ENCODE measurements at places on chromosomes 13 and 19.

DNA sequence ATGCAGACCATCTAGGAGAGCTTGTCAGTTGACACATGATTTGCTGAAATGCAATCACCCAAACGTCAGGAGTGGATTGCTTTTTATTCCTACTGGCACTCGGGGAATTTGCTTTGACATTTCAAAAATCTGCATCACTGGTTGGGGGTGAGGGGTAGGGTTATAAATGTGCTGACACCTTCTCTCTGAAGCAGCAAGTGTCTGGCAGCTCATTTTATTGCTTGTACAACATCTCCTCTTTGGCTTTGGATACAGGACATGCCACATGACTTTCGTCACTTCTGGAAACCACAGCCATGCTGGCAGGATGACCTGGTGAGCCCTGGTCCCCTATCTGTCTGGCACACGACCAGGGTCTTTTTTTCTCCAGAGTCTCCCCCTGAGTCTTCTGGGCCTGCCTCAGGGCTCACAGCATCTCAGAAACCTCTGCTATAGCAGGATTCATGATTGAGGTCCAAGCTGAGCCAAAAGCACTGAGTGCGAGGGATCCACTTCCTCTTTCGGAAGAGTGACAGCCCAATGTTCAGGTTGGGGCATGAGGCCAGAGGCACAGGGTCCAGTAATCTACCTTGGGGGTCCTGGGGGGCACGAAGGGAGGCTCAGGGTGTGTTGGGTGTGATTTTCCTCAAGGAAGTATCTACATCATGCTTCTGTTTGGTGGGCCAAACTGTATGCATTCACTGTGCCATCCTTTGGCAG is 60.1 kb downstream of the HSPH1 start:
- no peak overlapping the region for H3K27ac ChIP-seq
- DNase-seq: no peak
- H3K27me3 ChIP-seq: no peaks in the 10 kb centered on the region
- H3K36me3 ChIP-seq: no peaks in the 10 kb centered on the region
- no peak overlapping the region for H3K4me3 ChIP-seq

DNA sequence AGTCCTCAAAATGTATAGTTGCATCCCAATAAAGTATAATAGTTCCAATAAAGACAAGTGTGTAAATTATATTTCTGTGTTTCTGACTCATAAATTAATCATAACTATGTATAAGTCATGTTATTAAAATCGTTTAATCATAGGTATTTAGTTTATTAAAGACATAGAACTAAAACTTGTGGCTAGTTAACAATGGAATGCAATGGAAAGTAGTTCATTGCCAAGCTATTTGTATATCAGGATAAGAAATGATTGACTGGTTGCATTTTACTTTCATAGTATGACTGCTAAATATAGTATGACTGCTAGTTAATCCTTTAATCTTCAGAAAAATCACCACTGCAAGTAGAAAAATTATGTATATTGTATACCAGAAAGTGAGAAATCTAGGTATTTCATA is 16.9 kb downstream of the COG3 start:
- H3K27ac ChIP-seq: no peak overlapping the region
- H3K4me1 ChIP-seq: no peaks in the 10 kb centered on the region
- no peak for DNase-seq
- no peak overlapping the region for H3K4me3 ChIP-seq
- H3K27me3 ChIP-seq: no peaks in the 10 kb centered on the region
- no peaks in the 10 kb centered on the region for H3K36me3 ChIP-seq

- no peaks in the 10 kb centered on the region for H3K36me3 ChIP-seq
- peaks cover 7% of the 10 kb centered on the region for H3K27me3 ChIP-seq
- H3K27ac ChIP-seq: no peak overlapping the region
- no peak for DNase-seq
- H3K4me3 ChIP-seq: no peak overlapping the region
Measured at GRCh38 chr19:7000333-7000732, 20.9 kb downstream of the MBD3L2B start.

GRCh38 chr19:8577741-8578140 is 499 bp upstream of the MYO1F start:
- no peaks in the 10 kb centered on the region for H3K36me3 ChIP-seq
- no peak for DNase-seq
- H3K4me3 ChIP-seq: no peak overlapping the region
- H3K27me3 ChIP-seq: no peaks in the 10 kb centered on the region
- H3K4me1 ChIP-seq: no peaks in the 10 kb centered on the region
- H3K27ac ChIP-seq: no peak overlapping the region

GRCh38 chr13:40798380-40798779 is 9.0 kb downstream of the SLC25A15 start:
- DNase-seq: peak; percentile 61
- H3K27ac ChIP-seq: peak overlapping the region; percentile 57
- H3K4me1 ChIP-seq: no peaks in the 10 kb centered on the region
- H3K36me3 ChIP-seq: no peaks in the 10 kb centered on the region
- peak overlapping the region; percentile 0 for H3K4me3 ChIP-seq

- H3K27me3 ChIP-seq: no peaks in the 10 kb centered on the region
- H3K36me3 ChIP-seq: no peaks in the 10 kb centered on the region
- no peaks in the 10 kb centered on the region for H3K4me1 ChIP-seq
- DNase-seq: no peak
Measured at GRCh38 chr13:51549050-51549449, 35.2 kb upstream of the WDFY2 start.

DNA sequence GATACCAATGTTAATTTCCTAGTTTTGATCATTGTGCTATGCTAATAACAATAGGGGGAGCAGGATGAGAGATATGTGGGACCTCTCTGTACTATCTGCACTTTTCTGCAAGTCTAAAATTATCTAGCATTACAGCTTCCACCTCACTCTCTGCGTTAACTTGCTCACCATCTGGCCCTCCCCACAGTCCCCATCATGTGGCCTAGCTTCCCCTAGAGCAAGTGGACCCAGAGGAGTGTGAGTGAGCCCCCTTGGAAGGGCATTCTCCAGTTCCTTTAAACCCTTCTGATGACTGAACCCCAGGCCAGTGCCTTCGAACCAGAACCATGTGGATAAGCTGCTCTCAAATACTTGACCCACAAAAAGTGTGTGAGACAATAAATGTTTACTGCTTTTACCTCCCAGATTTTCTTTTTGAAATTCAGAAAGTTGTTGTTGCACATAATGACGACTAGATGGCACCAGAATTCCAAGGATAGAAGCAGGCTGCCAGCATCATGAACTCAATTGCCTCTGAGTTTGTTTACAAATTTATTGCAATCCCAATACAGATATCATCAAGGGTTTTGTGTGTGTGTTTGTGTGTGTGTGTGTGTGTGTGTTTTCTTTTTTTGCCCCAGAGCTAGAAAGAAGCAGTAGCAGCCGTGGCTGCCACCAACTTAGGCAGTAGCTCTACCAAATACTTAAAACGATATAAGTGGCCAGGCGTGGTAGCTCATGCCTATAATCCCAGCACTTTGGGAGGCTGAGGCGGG is 49.0 kb upstream of the ZNF780A start:
- no peaks in the 10 kb centered on the region for H3K27me3 ChIP-seq
- H3K4me1 ChIP-seq: no peaks in the 10 kb centered on the region
- H3K27ac ChIP-seq: no peak overlapping the region
- no peak overlapping the region for H3K4me3 ChIP-seq
- H3K36me3 ChIP-seq: no peaks in the 10 kb centered on the region

GRCh38 chr13:32443111-32443510 is 15.2 kb upstream of the N4BP2L1 start:
- H3K4me1 ChIP-seq: no peaks in the 10 kb centered on the region
- H3K27ac ChIP-seq: no peak overlapping the region
- H3K4me3 ChIP-seq: no peak overlapping the region
- no peak for DNase-seq
- H3K27me3 ChIP-seq: no peaks in the 10 kb centered on the region
- H3K36me3 ChIP-seq: no peaks in the 10 kb centered on the region

GRCh38 chr13:80166352-80166751 is 174.6 kb downstream of the SPRY2 start:
- no peaks in the 10 kb centered on the region for H3K36me3 ChIP-seq
- no peak overlapping the region for H3K4me3 ChIP-seq
- H3K27me3 ChIP-seq: no peaks in the 10 kb centered on the region
- no peak for DNase-seq
- no peaks in the 10 kb centered on the region for H3K4me1 ChIP-seq
- H3K27ac ChIP-seq: no peak overlapping the region

DNA sequence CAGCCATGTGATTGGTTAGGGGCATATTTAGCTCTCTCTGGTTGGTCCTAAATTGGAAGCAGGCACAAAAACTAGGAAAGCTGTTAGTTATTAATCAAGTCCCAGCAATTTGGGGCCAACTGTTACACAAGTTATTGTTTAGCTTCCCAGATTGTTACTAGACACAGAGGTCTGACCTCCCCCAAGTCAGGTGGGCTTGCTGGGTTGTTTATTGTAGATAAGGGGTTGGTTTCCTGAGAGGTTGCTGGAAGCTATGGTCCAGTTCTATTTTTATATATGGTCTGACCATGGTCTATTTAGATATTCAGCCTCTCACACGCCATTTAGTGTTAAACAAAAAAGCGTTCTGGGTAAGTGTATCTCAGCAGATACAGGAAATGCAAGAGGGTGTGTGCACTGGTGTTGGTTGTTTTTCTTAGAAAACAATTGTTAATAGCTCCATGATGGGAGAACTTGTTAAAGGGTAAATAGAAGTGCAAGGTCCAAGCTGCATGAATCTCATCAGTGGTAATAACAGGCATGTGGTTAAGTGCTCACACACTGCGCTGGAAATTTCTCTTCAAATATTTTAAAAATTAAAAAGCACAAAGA is 150.0 kb downstream of the RAP2A start:
- H3K4me1 ChIP-seq: no peaks in the 10 kb centered on the region
- DNase-seq: no peak
- no peaks in the 10 kb centered on the region for H3K27me3 ChIP-seq

- no peak for DNase-seq
- no peaks in the 10 kb centered on the region for H3K4me1 ChIP-seq
- no peak overlapping the region for H3K27ac ChIP-seq
- H3K27me3 ChIP-seq: no peaks in the 10 kb centered on the region
- H3K4me3 ChIP-seq: no peak overlapping the region
Measured at GRCh38 chr13:67167420-67167819, 62.7 kb downstream of the PCDH9 start.

GRCh38 chr19:14796021-14796420 is 17.7 kb upstream of the ADGRE2 start:
- H3K27ac ChIP-seq: no peak overlapping the region
- H3K36me3 ChIP-seq: no peaks in the 10 kb centered on the region
- DNase-seq: no peak
- no peaks in the 10 kb centered on the region for H3K27me3 ChIP-seq
- H3K4me1 ChIP-seq: no peaks in the 10 kb centered on the region
- H3K4me3 ChIP-seq: no peak overlapping the region

DNA sequence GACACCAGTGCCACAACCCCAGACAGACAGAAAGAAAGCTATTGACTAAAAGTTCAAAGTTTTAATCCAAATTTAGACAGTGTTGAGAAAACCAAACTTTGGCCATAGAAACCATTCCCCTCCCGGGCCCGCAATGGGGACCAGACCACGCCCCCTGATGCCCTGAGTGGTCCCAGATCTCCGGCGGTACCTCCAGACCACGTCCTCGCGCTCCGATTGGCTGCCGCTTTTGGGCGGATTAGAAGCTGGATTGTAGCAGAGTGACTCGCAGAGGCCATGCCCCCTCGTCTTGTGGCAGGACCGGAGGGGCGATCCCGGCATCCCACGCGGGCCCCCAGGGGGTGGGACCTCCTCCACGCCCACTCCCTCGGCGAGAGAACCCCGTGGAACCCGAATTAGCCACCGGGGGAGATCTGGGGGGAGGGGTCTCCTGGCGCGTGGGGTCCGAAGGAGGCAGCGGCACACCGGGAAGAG is 797 bp upstream of the HSD17B14 start:
- no peaks in the 10 kb centered on the region for H3K27me3 ChIP-seq
- peak; percentile 65 for DNase-seq
- peak overlapping the region; percentile 52 for H3K4me3 ChIP-seq
- peak overlapping the region; percentile 91 for H3K27ac ChIP-seq
- no peaks in the 10 kb centered on the region for H3K36me3 ChIP-seq

DNA sequence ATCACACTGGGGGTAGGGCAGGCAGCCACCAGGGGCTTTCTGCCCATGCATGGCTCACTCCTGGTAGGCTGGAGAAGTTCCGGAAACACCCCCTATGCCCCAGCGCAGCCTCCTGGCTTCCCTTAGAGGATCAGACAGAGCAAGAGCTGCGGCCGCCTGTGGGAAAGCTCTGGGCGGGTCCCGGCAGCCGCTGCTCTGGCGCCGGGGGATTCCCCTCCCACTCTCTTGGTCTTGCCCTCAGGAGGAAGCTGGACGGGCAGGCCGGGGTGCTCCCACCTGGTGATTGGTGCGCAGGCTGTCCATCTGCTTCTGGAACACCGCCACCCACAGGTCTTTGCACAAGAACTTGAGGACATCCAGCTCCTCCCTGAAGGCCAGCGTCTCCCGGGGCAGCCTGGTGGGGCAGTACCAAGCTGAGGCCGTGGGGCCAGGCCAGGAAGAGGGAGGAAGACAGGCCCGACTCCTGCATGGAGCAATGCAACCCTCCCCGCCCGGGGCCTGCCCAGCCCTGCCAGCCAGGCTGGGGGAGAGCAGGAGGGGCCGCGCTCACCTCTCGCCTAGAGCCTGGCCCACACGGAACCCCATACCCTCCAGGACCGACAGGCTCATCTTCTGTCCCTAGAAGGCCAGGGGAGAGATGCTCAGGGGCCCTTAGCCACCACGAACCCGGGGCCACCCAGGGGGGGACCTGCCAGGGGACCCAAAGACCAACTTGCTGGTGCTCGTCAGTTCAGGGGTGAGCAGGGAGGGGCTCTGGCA is 4.0 kb upstream of the NKPD1 start:
- DNase-seq: peak; percentile 85
- no peaks in the 10 kb centered on the region for H3K27me3 ChIP-seq
- H3K36me3 ChIP-seq: no peaks in the 10 kb centered on the region
- no peak overlapping the region for H3K4me3 ChIP-seq
- H3K4me1 ChIP-seq: peaks cover 11% of the 10 kb centered on the region

- H3K27ac ChIP-seq: peak within 1 kb of the TSS; percentile 97
- peak within 1 kb of the TSS; percentile 83 for H3K4me3 ChIP-seq
- H3K27me3 ChIP-seq: no peaks in the 10 kb centered on the region
- peak; percentile 95 for DNase-seq
- H3K36me3 ChIP-seq: no peaks in the 10 kb centered on the region
Measured at GRCh38 chr19:45423589-45424190, at the start of gene ERCC1. Gene ERCC1 (minus strand): TSS chr19:45423917. CDS start chr19:45423374, 543 bp downstream.

GRCh38 chr19:18795540-18795939 is 4.4 kb upstream of the COMP start:
- no peak overlapping the region for H3K27ac ChIP-seq
- peak; percentile 55 for DNase-seq
- peaks cover 20% of the 10 kb centered on the region for H3K27me3 ChIP-seq
- peaks cover 7% of the 10 kb centered on the region for H3K4me1 ChIP-seq

GRCh38 chr13:74839656-74840055 is 642.3 kb downstream of the TBC1D4 start:
- no peak for DNase-seq
- H3K27me3 ChIP-seq: no peaks in the 10 kb centered on the region
- H3K36me3 ChIP-seq: no peaks in the 10 kb centered on the region
- H3K27ac ChIP-seq: no peak overlapping the region
- no peak overlapping the region for H3K4me3 ChIP-seq

GRCh38 chr13:64455124-64455523 is 2775.0 kb downstream of the PCDH9 start:
- no peaks in the 10 kb centered on the region for H3K4me1 ChIP-seq
- H3K27me3 ChIP-seq: no peaks in the 10 kb centered on the region
- H3K27ac ChIP-seq: no peak overlapping the region
- no peak overlapping the region for H3K4me3 ChIP-seq

GRCh38 chr19:35292421-35293362 is 731 bp downstream of the MAG start:
- no peaks in the 10 kb centered on the region for H3K27me3 ChIP-seq
- H3K27ac ChIP-seq: no peak overlapping the region
- DNase-seq: no peak
- H3K36me3 ChIP-seq: no peaks in the 10 kb centered on the region
